Nucleus accumbens (tissue), 56 donors: ENCODE measurements at places on chromosomes 2 and 18.

DNA sequence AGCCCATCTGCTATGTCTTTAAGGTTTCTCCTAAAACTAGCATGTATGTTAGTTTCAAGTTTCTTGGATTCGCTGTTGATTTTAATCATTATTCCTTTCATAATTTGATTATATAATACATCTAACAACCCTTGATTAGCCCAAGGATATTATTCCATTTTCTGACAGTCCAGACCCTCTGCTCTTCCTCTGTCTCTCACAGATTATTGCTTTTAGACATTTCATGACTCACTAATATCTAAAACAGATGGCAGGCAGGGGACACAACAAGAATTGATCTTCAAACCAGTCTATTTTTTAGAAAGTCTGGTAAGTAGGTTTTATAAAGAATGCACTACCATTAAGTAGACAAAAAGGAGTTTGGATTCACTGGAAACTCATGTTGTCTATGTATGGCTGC is 162.2 kb downstream of the ANKRD44 start:
- DNase-seq = no peak

DNA sequence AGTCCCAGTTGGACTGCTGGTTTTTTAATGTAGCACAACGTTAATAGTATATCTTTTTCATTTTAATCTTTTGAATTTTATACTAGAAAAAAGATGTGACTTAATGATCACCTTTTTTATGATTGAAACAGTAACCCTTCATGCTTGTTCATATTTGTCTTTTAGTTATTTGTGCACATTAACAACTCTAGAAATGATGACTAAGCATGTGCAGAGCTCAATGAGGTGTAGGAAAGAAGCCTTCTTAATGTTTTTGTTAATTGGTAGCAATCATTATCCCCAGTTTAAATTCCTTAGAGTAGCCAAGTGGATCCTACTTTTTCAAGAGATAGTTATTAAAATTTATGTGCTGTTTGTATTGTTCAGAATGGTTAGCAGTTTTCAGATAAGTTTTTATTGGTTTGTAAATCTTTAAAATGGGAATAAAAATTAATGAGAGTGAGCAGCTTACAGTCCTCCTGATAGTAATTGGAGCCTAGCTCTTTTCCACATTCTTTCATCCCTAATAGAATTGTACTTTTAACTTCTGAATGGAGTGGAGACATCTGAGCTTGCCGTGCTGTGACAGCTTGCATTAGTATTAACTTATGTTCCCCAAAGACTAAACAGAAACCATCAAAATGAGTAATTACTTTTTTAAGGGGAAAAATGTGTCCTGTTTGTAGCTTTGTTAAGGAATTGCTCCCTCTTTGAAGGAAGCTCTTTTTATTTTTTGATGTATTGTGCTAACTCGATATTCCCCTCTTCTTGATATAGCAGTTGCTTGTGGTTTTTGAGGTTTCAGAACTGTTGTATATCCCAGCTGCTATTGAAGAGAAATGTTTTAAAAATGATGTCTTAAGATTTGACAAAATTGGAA is 17.3 kb downstream of the PIK3C3 start:
- DNase-seq = no peak

- DNase-seq = no peak
Measured at GRCh38 chr2:148876202-148876594, 1.2 kb downstream of the KIF5C start.

DNA sequence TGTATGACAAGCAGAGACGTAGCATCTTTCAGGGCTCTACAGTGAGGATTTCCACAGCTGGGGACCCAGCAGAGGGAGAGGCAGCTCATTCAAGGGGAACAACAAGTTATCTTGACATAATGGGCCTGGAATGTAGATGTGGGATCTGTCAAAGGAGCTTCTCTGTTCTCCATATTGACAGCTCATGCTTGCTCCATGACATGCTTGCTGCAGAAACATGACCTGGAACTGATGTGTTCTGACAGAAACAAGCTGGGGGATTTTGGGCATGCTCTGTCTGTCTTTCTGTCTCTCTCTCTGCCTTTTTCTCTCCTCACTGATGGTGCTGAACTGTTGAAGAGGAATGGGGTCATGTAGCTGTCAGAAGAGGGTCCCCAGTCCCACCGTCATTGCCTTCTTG is 79.6 kb downstream of the MMADHC start:
- no peak for DNase-seq

GRCh38 chr2:197959383-197959782 is 155.0 kb downstream of the PLCL1 start:
- DNase-seq = no peak

DNA sequence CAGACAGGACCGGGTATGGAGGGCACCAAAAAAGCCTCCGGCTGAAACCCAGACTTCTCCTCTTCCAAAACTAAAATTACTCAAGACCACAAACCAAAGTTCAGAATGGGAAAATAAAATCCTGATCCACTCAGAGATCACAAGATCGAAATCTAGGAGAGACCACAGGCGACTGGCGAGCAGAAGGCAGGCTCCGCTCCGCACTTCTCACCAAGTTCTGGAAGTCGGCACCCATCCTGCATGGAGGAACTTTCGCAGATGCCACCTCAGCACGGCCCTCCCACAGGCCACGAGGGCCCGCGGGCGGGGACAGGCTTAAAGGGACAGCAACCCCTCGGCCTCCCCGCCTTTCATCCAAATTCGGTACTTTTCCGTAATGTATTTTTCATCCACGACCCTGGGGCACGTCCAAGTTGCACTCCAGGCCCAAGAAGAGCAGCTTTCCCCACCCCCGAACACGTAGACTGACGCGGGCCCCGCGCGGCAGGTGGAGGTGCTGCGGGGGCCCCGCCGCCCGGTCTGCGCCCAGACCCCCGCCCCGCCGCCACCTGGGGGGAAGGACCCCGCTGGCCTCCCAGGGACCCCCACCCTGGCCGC is 43.7 kb downstream of the HDLBP start:
- DNase-seq = peak; percentile 52

DNA sequence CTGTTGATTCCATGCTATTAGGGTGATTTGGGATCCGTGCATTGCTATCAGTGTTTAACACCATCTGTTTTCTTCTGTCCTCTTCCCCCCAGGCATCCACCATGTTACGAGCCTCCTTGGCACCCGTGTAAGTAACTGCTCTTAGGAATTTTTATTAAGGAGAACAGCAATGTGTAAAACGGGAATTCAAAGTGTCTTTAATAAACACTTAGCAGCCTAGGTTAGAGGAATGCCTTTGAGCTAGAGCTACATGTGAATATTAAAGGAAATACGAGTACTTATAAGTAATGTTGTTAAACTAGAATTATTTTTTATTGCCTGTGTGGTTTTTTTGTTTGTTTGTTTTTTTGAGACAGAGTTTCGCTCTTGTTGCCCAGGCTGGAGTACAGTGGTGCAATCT is 58.1 kb downstream of the ARMC9 start:
- no peak for DNase-seq

- DNase-seq = no peak
Measured at GRCh38 chr2:60440079-60440766, 113.2 kb downstream of the BCL11A start.

DNA sequence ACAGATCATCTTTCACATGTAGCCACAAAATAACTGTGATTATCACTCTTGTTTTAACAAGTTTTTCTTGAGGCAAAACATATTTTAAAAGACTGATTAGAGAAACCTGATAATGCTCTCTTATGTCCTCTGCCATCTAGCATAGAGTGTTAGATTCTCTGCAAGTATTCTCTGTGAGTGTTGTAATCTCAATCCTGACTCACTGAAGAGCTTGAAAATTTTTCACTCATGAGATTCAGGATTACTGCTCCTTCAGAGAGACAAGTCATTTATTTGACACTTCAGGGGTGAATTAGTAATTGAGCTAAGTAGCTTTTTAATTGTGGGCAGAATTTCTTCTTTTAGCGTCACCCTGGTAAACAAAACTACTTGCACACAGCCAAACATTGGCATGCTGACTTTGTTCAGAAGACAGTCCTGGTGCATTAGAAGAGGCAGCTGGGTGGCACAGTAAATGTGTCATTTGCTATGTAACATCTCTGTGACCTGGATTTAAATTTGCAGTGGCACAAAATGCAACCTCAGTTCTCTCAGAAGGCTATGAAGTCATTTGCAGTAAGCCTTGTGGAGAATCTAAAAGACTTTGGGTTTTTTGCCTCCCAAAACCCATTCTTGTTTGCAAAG is 172.9 kb downstream of the LRP1B start:
- DNase-seq = no peak
